ENCODE measurements at places on chromosomes 2 and 18.

DNA sequence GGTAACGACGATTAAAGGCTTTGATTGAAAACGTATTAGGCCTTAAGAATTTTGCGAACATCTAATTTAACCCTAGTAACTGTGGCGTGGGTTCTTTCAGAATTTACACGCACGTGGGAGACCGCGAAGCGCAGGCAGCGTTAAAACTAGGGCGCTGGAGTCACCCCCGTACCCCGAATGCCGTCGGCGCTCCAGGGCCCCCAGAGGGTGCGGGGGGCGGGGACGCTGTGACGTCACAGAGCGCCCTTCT lies 673 bp upstream of the SMCHD1 start:
- DNase-seq, result peak; percentile 79

GRCh38 chr2:169066897-169067296 lies 2.5 kb upstream of the DHRS9 start:
- no peak for DNase-seq

DNA sequence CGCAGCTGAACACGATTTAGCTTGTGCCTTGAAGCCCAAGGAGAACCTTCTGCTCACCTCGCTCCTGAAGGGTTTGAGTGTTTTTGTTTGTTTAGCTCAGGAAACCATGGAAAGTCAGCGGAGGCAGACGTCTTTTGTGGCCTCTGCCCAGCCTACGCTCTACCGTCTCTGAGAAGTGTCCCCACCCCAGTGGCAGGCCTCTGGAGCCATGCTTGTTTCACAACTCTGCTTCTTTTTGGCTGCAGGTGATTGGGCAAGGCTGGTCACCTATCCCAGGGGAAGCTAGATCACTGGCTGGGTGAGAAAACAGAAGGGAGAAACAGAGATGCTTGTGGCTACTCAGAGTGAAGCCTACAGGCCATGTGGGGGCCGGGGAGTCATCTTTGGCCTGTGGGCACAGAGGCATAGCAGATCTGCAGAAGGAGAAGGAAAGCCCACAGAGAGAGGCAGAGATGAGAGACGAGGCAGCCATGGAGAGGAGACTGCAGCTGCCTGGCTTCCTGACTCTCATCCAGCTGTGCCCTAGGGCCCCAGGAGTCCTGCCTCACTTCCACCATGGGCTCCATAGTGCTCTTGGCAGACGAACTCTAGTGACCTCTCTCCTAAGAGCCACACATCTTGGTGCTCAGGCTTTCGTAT lies 50.1 kb downstream of the CIB4 start:
- no peak for DNase-seq

- no peak for DNase-seq
These were observed 12.3 kb downstream of the EN1 start for GRCh38 chr2:118834901-118835745.

DNA sequence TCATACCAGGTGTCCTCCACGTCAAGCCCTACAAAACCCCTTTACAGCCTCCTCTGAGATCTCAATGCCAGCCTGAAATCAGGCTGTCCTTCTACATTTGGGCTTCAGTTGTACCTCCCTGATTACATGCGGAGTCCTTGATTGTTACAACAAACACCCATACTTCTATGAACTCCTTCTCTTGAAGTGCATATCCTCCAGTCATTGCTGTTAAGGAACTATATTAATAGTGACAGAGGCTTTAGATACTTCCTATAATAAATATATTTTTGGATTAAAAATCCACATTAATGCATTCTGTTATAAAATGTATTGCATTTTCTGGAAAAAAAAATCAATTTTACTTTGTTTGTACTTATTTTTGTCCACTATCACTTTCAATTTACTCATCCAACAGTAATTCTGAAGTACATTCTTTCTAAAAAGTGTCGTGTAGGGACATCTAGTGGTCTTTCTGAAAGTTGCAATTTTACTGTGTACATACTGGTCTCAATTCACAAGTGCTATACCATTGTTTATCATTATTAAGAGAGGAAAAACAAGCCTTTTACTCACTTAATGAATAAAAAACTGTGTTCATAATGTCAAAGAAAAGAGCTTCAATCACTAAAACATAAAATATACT lies 316.4 kb downstream of the DSEL start:
- no peak for DNase-seq

DNA sequence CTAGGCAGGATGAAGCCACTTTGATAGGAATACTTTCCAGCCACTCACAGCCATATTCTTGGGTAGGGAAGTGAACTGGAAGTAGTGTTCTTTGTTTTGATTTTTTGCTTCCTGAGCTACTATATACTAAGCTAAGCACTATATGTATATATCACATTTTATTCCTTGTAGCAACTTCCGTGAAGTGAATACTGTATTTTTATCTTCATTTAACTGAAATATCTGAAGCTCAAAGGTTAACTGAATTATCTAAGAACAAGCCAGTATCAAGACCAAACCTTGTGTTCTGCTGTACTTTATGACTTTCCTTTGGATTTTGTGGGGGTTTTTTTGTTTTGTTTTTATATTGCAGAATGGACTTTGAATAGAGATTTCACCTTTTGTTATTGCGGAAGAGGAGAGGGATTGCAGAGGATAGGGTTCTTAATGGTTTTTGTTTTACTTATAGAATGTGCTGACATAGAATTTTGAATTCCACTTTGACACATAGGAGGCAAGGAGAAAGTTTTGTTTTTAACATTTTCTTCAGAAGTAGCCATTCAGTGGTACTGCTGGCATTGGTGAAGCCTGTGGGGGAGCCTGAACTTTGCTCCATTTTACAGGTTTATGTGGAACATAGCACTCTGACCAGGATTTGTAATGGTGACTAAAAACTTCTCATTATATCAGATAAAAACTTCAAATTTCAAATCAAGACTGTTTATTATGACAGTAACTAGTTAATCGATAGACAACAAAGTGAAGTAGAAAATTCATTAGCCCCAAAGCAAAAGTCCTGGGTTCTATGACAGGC lies 24.1 kb upstream of the RNF138 start:
- DNase-seq, result no peak

- DNase-seq, result no peak
These were observed 27.4 kb downstream of the FABP1 start for GRCh38 chr2:88100489-88100858.

GRCh38 chr18:36977121-36977520 lies 148.2 kb downstream of the KIAA1328 start:
- no peak for DNase-seq

- DNase-seq, result no peak
These were observed 33.2 kb downstream of the SPOPL start for GRCh38 chr2:138534791-138535190.

GRCh38 chr2:43051338-43051737 lies 175.1 kb downstream of the ZFP36L2 start:
- peak; percentile 4 for DNase-seq
